ENCODE measurements at places on chromosomes 2 and 18.

DNA sequence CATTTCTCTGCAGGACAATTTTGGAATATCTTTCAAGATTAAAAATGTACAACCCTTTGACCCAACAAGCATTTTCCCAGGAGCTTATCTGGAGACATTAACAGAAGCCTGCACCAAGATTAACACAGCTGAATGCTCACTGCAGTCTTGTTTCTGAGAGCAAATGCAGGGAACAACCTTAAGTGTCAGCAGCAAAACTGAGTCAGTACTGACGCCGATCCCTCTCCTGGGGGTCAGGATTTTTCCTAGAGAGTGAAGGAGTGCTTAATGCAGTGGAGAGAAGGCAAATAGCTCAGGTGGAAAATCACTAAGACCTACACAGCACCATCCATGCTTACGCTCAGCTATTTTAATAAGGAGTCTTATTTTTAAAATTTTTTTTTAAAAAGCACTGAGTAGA lies 42.8 kb upstream of the SGPP2 start:
- H3K4me1 ChIP-seq, result no peaks in the 10 kb centered on the region
- no peaks in the 10 kb centered on the region for H3K27me3 ChIP-seq
- H3K27ac ChIP-seq, result no peak overlapping the region
- DNase-seq, result no peak
- H3K36me3 ChIP-seq, result no peaks in the 10 kb centered on the region

- H3K27ac ChIP-seq, result no peak overlapping the region
- no peaks in the 10 kb centered on the region for H3K4me1 ChIP-seq
- no peaks in the 10 kb centered on the region for H3K27me3 ChIP-seq
- no peak overlapping the region for H3K4me3 ChIP-seq
Measured at GRCh38 chr2:926896-927295, 23.8 kb upstream of the SNTG2 start.

GRCh38 chr18:59570101-59570775 lies 127.0 kb downstream of the CCBE1 start:
- H3K36me3 ChIP-seq, result no peaks in the 10 kb centered on the region
- H3K27me3 ChIP-seq, result no peaks in the 10 kb centered on the region
- no peak overlapping the region for H3K4me3 ChIP-seq
- no peak overlapping the region for H3K27ac ChIP-seq

DNA sequence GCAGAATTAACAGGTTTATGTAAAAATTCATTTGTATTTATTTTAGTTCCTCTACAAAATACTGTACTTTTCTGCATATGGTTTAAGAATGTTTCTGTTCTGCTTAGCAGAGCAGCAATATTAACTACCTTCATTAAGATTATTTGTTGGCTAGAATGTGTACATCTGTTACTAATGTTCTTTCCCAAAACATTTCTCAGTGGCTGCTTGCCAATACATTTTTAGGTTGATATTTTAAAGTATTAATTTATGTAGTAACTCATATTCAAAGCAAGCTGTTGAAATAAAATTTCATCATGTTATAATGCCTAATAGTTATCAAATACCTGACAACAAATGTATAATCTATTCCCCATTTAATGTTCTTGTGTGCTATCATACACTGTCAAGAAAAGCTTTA lies 40.3 kb downstream of the PRKD3 start:
- peaks cover 5% of the 10 kb centered on the region for H3K4me1 ChIP-seq
- no peak overlapping the region for H3K27ac ChIP-seq
- H3K27me3 ChIP-seq, result no peaks in the 10 kb centered on the region
- no peak overlapping the region for H3K4me3 ChIP-seq
- H3K36me3 ChIP-seq, result peaks cover 32% of the 10 kb centered on the region

GRCh38 chr2:11530864-11531465 lies 2.9 kb upstream of the GREB1 start:
- no peak overlapping the region for H3K27ac ChIP-seq
- H3K4me1 ChIP-seq, result no peaks in the 10 kb centered on the region
- no peaks in the 10 kb centered on the region for H3K36me3 ChIP-seq
- no peak for DNase-seq
- H3K27me3 ChIP-seq, result peaks cover 44% of the 10 kb centered on the region
- H3K4me3 ChIP-seq, result no peak overlapping the region

All from activated naive CD8-positive, alpha-beta T cell treated with anti-CD3 and anti-CD28 coated beads, Interleukin-2, amount 50 U/mL, for 24 hours (primary cell).